ENCODE measurements at places on chromosomes 11 and 22.

- no peak for DNase-seq
Measured at GRCh38 chr11:116467823-116468222, 305.0 kb downstream of the BUD13 start.

DNA sequence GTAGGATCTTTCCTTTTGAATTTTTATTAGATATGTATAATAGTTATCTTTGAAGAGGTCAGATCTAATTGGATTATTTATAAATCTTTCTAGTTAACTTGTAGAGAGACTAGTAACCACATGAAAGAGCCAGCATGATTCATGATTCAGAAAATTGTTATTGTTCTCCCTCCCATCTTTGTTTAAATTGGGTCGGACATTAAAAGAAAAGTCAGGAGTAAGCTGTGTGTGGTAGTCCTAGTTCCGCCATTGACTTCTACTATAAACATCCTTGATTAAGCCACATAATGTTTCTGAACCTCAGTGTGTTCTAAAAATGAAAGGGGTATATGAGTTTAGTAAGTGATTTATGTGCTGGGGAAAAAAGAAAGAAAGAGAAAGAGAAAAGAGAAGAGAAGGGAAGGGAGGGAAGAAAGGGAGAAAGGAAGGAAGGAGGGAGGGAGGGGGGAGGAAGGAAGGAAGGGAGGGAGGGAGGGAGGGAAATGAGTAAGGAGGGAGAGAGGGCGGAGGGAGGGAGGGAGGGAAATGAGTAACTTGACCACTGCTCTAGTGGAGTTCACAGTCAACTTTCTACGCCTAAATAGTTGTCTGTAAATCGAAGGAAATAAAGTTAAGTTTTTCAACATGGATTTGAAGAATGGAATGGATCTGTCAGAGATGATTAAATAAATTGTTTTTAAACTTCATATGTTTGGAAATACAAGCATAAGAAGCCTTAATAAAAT lies 32.9 kb downstream of the SIK2 start:
- no peak for DNase-seq

GRCh38 chr11:15625691-15626090 lies 511.0 kb downstream of the INSC start:
- DNase-seq: no peak

DNA sequence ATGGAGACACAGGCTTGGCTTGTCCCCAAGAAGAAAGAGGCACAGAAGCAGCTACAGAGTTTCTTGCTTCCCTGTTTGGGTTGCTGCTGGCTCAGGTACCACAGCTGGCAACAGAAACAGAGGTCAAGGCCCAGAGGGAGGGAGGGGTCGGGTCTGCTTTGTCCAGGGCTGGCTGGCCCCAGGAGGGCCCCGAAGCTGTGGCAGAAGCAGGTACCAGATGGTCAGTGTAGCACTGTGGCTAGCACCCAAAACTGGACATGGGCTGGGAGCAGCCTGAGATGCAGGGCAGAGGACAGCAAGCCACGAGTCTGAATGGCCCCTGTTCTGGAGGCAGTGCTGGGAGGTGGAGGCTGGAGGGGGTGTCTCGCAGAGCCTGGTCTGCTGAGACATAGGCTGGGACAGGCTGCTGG lies 52.3 kb upstream of the CCDC188 start:
- no peak for DNase-seq

DNA sequence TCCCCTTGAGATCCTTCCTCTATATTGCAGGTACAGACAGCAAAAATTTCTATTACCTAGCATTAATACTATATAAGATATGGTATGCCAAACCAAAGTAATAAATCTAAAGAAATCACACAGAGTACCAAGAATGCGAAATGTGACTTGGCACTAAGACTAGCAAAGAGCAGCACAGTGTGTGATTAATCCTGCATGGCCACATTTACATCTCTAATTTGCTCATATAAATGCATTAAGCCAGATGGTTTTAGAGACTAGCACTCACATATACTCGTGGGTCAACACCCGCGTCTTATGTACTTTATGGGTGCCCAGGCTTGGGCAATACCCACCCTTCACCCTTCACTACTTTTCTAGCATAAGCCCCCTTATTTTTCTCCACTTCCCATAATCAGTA lies 213.2 kb downstream of the TTC28 start:
- DNase-seq: no peak

DNA sequence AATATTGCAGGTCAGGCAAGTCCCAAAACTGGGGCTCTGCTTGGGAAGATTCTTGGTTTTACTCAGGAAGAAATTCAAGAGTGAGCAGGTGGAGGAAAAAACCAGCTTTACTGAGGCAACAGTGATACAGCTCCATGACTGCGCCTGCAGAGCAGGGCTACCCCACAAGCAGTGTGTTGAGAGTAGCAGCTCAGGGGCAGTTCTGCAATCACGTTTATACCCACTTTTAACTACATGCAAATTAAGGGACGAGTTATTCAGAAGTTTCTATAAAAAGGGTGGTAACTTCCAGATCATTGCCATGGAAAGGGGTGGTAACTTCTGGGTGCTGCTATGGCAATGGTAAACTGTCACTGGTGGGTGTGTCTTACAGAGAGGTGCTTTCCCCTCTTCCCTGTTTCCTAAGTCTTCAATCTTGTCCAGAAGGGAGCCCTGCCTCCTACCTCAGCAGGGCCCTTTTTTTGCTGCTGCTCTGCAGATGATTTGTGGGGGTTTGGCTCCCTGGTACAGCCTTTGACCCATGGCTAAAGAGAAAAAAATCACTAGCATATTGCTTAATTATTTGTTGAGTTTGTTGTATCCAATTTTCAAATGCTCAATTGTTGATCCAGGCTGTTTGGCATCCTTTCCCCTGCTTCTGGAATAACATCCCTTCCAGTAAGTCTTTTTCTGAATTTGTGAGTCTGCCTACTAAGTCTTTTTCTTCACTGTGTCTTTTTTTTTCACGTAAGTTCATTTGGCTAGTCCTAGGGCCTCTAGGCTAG lies 30.0 kb upstream of the ME3 start:
- no peak for DNase-seq

GRCh38 chr11:119700536-119701346 lies 28.3 kb downstream of the NECTIN1 start:
- no peak for DNase-seq

GRCh38 chr11:108788565-108789199 lies 123.8 kb downstream of the DDX10 start:
- no peak for DNase-seq

- DNase-seq: peak; percentile 46
Measured at GRCh38 chr11:61955422-61956135, 5.4 kb downstream of the BEST1 start.

DNA sequence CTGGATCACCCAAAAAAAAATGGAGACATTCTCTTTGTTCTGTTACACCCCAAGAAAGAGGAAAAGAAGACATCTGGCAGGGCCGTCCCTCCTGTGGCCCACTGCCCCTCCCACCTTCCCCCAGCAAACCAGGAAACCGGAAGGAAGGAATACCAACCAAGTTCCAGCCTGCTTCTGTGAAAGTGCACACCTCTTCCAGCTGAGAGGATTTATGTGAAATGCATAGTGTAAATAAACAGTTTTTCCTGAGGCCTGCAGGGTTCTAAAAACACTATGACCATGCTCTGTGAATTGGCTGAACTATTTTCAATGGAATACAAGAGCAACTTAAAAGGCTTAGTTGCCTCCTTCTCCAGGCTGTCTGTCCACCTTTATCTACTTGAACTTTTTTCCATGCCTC lies 50.0 kb upstream of the CHST1 start:
- DNase-seq: peak; percentile 11

GRCh38 chr11:92026664-92027063 lies 198.0 kb upstream of the FAT3 start:
- DNase-seq: no peak

DNA sequence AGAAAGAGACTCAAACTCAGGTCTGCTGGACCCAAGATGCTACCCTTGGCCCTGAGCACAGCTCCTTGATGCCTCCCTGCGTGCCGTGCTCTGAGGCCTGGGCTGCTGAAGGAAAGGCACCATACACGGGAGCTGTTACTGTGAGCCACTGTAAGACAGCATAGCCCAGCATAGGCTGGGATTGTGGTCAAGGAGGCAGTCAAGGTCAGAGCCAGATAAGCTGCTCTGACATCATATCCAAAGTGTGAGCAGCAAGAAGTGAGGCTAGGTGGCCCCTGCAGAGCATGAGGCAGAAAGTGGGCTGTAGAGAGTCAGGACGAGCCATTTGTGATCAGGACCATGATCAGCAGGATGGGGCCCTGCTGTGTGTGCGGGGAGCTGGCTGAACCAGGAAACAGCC lies 7.7 kb downstream of the SLC22A8 start:
- no peak for DNase-seq

- DNase-seq: no peak
Measured at GRCh38 chr11:83521647-83522596, 235.8 kb upstream of the CCDC90B start.

DNA sequence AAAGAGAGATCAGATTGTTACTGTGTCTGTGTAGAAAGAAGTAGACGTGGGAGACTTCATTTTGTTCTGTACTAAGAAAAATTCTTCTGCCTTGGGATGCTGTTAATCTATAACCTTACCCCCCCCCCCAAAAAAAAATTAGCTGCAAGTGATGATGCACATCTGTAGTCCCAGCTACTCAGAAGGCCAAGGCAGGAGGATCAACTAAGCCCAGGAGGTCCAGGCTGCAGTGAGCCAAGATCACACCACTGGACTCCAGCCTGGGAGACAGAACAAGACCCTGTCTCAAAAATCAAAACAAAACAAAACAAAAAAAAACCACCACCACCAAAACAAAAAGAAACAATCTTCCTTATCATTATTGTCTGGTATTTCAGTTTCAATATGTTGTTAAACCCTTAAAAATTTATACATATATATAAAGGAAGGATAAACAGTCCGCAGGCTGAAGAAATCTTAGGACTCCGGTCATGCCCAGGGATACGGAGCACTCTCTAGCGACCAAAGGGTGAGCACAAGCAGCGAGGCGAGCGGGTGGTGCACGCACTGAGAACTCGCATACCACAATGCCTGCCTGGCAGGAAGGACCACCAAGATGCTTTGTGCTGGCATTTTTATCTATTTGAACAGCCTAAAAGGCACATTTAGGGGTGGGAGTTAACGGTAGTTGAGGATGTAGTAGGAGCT lies 6.4 kb downstream of the POLDIP3 start:
- DNase-seq: no peak

- no peak for DNase-seq
Measured at GRCh38 chr11:129308241-129308865, 67.3 kb upstream of the BARX2 start.

Data from tongue (tissue), 3 donors.